ENCODE measurements at places on chromosomes 6 and 20. TPM values are rescaled to one million over a fixed set of nuclear protein-coding genes. Genes with fewer than 3 reads are reported as not detected.
A peak's percentile ranks its signal among the peaks of the same experiment; 100 is the strongest.

GRCh38 chr20:52448513-52449232, 257.1 kb upstream of the ZFP64 start:
- no peak for DNase-seq

GRCh38 chr6:131431718-131432117, 141.3 kb upstream of the ARG1 start:
- no peak for DNase-seq

GRCh38 chr6:152232501-152233151, 404.5 kb downstream of the SYNE1 start:
- DNase-seq = no peak

DNA sequence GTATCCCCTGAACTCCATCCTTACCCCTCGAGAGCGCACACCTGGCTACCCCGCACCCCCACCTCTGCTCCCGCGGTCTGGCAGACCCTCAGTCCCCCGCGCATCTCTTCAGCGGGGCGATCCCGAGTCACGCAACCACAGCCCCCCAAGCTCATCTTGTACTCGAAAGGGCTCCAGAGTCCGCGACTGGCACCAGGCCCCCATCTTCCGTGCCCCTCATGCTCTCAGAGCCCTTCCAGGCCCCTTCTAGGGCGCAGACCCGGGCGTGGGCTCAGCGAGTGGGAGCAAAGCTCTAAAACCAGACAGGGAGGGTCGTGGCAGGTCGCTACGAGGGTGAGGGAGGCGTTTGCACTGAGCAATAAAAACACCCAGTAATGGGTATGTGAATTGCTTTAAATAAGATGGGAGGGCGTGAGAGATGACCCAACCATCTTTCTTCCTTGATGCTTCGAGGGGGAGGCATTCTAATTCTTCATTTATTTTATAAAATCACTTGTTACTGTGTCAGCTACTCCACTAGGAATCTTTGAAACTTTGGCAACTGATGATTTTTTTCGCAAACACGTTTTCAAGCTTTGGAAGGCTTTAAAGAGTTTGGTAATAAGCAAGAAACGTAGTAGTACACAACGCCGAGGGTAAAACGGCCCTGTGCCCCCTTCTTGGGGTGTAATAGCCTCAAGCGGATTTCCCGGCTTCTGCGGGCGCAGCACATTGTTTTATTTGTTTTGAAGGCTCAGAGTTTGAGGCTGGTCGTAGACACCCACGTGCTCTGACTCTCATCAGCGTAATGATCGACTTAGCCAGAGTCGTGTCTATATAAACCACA, 42.6 kb upstream of the SUPT3H start:
- DNase-seq = peak; percentile 80

- no peak for DNase-seq
These were observed 50.0 kb downstream of the CDKAL1 start for GRCh38 chr6:20584100-20584731.

DNA sequence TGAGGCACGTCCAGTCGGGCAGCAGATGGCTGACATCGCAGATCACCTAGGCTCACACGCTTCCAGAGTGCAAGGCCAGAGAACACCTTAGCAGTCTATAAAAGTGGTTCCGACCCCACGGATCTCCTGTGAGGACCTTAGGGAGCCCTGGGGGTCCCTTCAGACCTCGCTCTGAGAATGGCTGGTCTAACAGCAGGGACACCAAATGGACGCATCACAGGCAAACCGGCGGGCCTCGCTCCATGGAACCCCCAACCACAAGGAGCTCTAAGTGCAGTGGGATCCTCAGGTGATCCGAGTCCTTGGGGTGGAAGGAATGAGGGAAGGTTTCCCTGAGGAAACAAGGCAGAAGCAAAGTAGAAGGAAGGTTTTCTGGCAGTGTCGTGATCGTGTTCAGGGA, 135.4 kb downstream of the SMOC2 start:
- DNase-seq = no peak

- no peak for DNase-seq
These were observed 19.0 kb downstream of the ZBP1 start for GRCh38 chr20:57601211-57601570.

- no peak for DNase-seq
These were observed 2.8 kb upstream of the MEP1A start for GRCh38 chr6:46790355-46790874.

DNA sequence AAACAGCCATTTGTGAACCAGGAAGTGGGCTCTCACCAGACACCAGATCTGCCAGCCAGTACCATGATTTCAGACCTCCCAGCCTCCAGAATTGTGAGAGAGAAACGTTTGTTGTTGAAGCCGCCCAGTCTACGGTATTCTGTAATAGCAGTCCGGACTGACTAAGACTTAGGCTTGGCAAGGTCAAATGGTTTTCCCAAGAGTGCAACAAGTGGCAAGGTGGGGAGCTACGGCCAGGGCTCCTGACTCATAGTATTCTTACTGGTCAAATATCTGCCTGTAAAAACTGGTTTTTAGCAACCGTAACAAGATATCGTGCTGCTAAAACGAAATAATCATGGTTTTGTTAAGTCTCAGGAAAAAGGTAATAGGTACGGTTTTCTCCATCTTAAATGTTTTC, 37.8 kb downstream of the MCUR1 start:
- no peak for DNase-seq

DNA sequence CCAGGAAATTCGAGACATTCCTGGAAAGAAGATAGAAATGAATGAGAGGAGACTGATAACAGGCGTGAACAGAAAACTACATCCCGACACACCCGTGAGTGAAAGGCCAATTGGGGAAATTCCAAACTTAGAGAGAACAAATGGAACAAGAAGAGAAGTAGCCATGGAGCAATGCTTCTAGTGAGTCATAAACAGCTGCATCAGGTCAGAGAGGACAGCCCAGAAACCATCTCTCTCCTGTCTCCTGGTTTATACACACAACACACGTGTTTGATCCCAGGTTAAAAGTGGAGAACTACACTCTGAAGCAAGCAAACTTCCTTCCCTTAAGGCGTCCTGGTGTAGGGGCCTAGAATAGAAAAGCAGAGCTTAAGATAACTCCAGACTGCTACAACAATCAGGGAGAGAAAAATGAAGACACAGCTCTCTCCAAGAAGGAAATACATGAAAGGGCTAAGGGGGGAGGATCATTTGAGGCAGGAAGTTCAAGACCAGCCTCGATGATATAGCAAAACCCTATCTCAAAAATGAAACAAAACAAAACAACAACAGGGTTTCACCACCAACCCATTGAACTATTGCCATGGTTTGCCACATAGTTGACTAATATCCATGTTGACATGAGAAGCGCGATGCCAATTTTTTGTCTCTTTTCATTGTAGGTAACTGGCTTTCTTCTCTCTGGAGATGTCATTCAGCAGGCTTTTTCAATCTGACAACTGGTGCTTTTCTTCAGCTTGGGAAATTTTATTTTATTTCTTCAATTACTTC, 26.9 kb downstream of the NRN1 start:
- DNase-seq = no peak

DNA sequence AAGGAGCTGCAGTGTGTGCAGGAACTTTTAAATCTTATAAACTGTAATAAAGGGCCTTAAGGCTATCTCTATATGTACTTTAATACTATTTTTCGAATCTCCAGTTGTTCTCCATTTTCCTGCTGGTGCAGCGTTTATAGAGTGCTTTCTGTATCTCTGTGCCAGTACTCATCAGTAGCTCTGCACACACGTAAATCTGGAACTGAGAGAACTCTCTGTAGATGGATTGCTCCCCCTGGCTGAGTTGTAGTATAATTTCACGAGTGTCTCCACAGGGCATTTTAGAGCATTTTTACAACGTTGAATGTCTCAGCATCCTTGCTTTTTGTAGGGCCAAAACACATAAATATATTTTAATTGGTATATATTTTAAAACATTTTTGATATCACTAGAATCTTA, 256.5 kb downstream of the TRDN start:
- no peak for DNase-seq

GRCh38 chr6:38604700-38605099, 35.0 kb downstream of the BTBD9 start:
- DNase-seq = no peak

DNA sequence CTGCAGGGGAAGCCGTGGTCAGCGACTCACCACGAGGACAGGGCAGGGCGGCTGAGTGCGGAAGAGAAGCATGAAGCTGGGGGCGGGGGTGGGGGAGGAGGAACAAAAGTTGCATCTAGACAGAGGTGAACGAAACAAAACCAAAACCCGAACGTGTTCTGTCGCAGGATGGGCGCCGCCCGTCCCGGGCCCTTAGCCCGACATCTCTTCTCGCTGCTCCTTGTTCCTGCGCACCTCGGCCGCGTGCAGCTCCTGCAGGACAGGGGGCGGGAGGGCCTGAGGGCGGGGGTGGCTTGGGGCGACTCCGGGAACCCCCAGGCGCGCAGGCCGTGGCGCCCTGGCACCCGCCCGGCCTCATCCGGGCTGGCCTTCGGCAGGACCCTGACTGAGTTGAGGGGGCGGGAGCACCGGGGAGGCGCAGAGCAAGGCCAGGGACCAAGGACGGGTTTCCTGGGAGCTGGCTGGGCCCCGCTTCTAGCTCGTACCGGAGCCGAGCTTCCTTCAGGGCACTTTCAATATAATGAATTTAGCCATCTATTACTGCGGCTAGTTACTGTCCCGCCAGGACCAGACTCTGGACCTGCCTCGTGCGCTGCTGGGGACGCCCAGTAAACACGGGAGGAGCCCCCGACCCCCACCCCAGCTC, 12.0 kb downstream of the STMN3 start:
- DNase-seq = no peak

GRCh38 chr6:26604026-26604425, 7.3 kb downstream of the ABT1 start:
- no peak for DNase-seq

DNA sequence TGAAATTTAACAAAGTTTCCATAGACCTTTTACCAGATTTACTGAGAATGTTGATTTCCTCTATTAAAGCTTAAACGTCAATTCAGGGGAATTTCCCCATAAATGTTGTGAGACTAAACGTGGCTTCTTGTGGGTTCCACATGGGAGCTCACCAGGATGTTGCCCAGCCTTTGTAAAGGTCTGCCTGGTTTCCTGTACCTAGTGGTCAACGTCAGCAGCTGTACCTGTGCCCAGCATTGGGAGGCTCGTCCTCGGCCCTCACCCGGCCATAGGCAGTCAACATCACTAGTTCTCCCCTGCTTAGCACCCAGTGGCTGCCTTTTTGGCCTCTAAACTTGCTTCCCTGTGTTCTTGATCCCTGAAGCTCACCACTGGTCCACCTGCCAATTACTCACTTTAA, 22.1 kb upstream of the CD83 start:
- peak; percentile 82 for DNase-seq

DNA sequence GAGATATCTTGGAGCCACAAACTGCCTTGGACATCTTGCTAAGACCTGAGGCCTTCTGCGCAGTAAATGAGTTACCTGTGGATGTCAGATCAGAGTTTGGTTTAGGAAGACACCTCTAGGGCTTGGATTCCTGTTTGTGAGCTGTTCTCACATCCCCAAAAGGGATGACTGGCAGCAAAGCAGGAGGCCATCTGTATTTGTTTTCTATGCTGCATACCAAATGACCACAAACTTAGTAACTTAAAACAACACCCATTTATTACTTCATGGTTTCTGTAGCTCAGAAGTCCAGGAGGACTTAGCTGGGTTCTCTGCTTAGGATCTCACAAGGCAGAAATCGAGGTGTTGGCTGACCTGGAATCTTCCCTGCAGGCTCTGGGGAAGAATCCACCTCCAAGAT, 116.7 kb downstream of the UNC5CL start:
- no peak for DNase-seq

DNA sequence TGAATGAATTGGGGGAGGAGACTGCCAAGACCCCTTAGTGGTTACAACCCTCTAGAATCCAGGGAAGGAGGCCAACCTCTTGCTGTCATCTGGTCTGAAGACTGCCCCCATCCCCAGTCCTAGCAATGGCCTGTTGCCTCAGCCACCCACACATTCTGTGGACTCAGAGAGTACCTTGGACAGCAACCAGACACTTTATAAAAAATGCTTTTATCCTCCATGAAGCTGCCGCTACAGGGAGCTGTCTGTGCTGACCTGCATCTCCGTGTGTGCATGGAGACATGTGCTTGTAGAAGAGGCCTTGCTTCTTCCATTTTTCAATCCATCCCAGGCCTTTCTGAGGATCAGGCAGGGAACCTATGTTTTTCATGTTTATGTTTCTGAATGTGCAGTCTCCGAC, 15.2 kb downstream of the CDH22 start:
- no peak for DNase-seq

DNA sequence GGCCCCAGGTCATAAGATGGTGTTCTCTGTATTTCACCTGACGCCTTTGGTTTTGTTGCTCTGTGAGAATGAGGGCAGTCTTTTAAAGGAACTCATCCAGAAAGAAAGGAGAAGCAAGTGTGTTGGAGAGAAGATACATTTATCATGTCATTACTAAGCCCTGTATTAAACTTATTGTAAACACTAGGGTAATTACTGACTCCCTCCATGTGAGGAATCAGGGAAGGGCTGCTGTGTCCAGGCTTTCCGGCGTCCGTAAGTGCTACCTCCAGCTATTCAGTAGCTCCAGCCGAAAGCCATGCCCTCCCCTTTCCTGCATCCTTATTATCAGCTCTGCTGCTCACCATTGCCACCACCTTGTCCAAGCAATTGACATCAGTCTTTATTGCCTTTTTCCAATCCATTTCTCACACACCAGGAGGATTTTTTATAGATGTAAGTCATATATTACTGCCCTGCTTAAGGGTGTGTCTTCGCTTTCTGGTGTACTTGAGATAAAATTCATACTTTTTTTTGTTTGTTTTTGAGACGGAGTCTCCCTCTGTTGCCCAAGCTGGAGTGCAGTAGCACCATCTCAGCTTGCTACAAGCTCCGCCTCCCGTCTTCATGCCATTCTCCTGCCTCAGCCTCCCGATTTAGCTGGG, 94.7 kb downstream of the RPP40 start:
- DNase-seq = no peak

GRCh38 chr6:128239146-128239545, 281.3 kb downstream of the PTPRK start:
- no peak for DNase-seq

GRCh38 chr6:79544299-79544927, 7.2 kb upstream of the LCA5 start:
- DNase-seq = no peak

GRCh38 chr6:85134172-85134571, 315.7 kb upstream of the NT5E start:
- no peak for DNase-seq

DNA sequence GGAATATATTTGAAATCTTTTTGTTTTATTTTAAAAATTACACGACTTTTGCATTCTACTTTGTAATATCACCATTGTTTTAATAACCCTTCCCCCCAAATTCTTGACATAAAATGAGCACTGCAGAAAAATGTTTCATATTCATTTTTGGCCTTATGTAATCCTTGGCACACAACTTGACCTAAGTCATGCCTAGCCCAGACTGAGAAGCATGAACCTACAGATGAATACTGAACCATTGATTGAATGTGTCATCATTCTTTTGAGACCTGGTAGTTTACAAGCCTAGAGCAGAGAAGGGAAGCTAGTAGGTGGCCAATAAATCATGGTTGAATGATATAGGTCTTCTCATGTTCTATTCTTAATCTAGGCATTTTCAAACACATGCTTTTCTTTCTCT, 89.4 kb upstream of the EDN1 start:
- DNase-seq = no peak

- DNase-seq = no peak
These were observed 79.0 kb upstream of the MRPS10 start for GRCh38 chr6:42296614-42297013.

- no peak for DNase-seq
These were observed 120.4 kb downstream of the RNGTT start for GRCh38 chr6:88843040-88843439.

The EDN1 gene
- total RNA-seq = 19.0 TPM

The KCNK16 gene
- not detected for total RNA-seq

The ZSCAN23 gene
- total RNA-seq = 46.2 TPM

The GABRR1 gene
- not detected for total RNA-seq

The NR2E1 gene
- not detected for total RNA-seq

Data from Peyer's patch (tissue), 4 donors.